ENCODE measurements at places on chromosomes 6 and 20.

DNA sequence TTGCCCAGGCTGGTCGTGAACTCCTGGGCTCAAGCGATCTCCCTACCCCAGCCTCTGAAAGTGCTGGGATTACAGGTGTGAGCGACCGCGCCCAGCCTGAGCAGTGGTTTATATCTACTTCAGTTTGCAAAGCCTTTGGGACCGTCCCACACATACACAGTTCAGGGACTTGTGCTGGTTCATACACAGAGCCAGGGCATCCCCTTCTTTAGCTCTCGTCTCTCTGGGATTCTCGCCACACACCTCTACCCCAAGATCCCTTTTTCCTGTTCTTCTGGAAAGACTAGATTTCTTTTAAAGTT is 12.5 kb downstream of the CAP2 start:
- DNase-seq, result no peak

GRCh38 chr6:78910010-78910409 is 42.7 kb downstream of the IRAK1BP1 start:
- no peak for DNase-seq

GRCh38 chr6:153858529-153858928 is 180.5 kb upstream of the OPRM1 start:
- DNase-seq, result no peak

GRCh38 chr6:56280126-56280525 is 32.7 kb upstream of the COL21A1 start:
- DNase-seq, result no peak

DNA sequence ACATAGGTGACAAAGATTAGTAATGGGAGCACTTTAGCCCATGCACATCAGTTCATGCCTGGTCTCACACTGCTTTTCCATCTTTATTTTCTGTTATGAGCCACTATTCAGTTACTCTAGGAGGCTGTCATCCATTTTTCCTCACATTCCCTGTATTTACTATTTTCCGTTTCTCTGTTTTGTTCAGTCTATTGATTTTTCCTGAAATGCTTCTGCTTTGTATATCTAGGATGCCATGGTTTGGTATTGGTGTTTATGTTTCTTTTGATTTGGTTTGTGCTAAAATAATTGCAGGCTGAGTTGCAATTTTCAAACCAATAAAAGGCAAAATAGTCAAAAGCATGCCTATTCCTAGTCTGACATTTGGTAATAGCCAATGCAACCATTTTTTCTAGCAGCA is 28.9 kb upstream of the ZNF292 start:
- DNase-seq, result no peak

DNA sequence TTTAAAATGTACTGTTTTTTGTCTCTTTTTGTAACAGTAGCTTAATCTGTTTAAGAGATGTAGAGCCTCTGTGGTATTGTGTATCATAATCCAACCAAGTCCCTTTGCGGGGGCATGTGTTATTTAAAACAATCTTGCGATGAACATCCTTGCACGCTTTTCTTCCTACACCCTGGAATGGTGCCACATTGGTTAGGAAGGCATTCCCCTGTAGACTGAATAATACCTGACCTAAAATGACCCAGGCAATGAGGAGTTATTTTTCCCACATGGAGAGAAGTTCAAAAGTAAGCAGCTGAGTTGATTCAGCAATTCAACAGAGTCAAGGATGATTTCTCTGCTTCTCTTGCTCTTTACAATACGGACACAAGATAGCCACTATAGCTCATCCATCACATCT is 142.0 kb upstream of the PMEPA1 start:
- DNase-seq, result no peak

DNA sequence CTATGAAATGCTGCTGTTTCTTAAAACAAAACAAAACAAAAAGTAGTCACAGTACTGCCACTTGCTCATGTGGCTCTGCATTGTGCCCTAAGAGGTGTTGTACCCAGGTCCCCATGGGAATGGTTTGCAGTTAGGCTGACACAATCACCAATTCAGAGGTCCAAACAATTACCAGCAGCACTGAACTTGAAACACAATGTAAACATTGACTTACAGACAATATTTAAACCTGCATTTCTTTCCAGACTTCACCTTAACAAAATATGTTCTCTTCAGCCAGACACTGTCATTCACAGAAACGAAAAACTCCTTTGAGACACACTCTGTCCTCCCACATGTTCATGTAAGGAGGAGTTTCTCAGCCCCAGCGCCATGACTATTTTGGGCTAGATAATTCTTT is 206.8 kb upstream of the ARG1 start:
- DNase-seq, result no peak

DNA sequence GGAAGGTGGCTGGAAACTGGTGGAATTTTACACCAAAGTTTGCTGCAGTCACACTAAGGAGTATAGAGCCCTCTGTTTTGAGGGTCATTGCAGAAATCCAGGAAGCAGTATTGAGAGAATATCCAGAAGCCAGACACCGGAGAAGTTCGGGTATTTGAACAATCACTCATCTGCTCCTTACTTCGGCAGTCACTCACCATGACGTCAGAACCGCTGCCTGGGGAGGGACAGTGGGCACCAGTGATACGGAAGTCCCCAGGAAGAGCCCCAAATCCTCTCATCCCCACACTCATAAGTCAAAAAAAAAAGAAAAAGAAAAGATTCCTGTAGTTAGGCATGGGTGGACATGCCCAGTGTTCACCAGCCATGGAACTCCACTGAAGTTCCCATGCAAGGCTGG is 4.0 kb downstream of the LY6G5C start:
- no peak for DNase-seq

- DNase-seq, result no peak
Measured at GRCh38 chr20:4451487-4452081, 270.1 kb upstream of the PRND start.

DNA sequence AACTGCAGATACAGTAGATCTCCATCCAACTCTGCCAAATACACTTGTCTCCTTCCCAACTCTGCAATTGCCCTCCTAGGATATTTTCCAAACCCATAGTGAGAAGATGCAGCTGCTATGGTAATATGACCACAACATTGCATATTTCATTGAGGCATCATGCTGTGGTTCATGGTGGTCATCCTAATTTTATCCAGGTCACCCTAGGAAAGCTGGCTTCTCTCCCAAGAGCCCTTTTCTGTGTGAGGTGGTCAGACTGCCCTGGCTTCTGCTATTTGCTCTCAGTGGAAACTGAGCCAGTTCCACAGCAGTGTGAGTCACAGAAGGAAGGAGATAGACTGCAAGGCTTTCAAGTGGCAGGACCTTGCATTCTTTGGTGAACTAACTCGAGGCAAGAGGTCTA is 5.5 kb downstream of the OGFRL1 start:
- no peak for DNase-seq

GRCh38 chr6:54285595-54285994 is 22.6 kb upstream of the TINAG start:
- no peak for DNase-seq

DNA sequence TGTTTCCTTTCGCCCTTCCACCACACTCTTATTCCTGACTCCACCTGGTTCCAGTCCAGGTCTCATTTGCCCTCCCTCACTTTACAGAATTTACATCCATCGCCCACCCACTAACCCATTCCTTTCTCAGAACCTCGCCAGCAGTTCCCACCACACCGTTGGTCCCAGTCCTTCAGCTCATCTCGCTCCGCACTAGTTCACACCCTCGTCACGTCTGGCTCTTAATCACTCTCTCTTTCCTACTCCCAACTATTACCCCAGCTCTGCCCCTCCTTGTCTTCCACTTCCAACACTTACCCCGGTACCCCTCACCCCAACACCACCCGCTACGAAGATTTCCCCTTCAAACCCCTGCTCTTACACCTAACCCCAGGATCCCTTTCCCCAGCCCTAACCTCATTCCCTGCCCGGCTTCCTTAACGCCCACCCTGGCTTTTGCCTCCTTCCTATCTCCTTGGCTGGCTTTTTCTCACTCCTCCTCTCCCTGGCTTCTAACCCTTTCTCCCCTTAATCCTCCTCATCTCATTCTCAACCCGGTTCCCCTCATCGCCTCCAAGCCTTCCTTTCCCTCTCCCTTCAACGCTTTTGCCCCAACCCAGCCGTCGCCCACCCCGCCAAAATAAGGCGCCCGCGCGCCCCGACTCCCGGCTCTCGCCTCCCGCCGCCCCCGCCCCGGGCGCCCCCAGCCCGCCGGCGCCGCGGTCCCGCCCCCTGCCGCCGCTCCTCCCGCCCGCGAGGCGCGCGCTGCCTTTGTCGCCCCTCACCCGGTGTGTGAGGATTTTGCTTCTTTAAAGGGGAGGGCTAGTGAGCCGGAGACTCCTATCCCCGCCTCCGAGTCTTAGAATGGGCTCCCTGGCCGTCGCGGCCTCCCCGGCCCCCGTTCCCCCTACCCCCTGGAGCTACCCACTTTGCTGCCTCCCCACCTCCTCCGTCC is 542 bp downstream of the USP49 start:
- DNase-seq, result peak; percentile 16
